ENCODE measurements at places on chromosomes 5 and 9.

DNA sequence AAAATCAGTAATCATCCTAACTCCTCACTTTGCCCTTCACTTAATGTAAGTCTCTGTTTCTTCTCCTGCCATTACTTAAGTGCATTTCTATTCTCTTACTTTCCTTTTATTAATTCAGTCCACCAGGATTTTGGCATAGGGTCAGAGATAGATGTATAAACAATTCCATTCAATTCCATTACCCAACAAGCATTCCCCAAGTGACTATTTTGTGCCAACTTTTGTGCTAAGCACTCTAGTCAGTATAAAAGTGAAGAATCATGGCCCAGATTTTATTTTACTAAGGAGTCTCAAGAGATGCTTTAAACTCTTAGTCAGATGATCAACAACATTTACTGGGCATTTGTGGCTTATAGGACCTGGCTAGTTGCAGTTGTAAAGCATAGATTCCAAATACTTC lies 159.3 kb downstream of the DMAC1 start:
- DNase-seq, result no peak

DNA sequence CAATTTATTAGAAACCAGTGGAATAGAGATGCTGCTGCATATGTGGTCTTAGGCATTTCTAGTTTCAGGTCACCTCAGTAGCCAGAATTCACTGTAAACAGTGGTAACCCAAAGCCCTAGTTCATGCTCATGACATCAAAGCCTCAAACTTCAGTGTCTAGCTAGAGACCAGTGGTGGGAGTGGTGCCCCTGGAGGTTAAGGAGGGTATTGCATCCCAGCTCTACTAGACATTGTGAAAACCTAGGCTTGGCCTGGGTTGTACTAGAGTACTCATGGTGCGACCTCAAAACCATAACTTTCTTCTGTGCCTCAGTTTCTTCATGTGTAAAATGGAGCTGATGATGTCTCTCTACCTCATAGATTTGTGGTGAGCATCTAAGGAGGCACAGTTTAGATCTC lies 18.8 kb downstream of the COL5A1 start:
- DNase-seq, result no peak

DNA sequence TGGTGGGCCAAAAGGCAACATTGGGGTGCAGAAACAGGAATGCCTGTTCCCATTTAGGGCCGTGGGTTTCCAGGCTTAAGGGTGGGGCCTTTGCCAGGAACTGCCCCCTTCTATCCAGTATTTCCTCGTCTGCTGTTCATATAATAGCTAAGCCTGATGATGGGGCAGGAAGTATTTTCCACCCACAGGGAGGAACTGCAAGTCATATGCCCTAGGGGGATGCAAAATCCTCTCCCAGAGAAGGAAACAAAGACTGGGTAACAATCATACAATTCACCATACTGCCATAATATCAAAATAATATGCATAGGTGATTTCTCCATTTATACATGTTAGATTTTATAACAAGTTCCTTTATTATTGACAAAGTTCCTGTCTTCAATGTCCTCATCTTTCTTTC lies 20.5 kb upstream of the RPS23 start:
- DNase-seq, result no peak

GRCh38 chr9:2638871-2639673 lies 17.5 kb downstream of the VLDLR start:
- no peak for DNase-seq

- DNase-seq, result no peak
Measured at GRCh38 chr9:99210572-99210971, 11.2 kb downstream of the ALG2 start.

- DNase-seq, result no peak
Measured at GRCh38 chr5:90399251-90399650, 10.3 kb downstream of the CETN3 start.

DNA sequence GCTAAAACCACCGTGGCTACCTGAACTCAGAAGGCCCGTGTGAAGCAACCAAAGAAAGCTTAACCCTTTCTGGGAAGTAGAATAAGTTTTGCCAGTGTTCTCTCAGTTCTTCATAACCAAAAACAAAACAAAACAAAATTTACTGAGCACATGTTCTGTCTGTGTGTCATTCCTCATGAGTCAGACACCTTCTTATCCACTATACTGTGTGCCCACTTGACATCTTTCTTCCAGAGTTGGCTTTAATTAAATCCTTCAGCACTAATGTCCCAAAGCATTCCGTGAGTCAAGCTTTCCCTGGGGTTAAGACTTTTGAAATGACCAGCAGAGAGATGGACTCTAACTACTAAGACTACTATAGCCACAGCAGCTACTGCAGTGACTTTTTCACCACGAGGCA lies 61.3 kb downstream of the GLIS3 start:
- DNase-seq, result no peak

GRCh38 chr9:88044200-88044599 lies 69.9 kb upstream of the CDK20 start:
- no peak for DNase-seq

- no peak for DNase-seq
Measured at GRCh38 chr5:93348231-93348630, 232.8 kb downstream of the NR2F1-AS1 start.

DNA sequence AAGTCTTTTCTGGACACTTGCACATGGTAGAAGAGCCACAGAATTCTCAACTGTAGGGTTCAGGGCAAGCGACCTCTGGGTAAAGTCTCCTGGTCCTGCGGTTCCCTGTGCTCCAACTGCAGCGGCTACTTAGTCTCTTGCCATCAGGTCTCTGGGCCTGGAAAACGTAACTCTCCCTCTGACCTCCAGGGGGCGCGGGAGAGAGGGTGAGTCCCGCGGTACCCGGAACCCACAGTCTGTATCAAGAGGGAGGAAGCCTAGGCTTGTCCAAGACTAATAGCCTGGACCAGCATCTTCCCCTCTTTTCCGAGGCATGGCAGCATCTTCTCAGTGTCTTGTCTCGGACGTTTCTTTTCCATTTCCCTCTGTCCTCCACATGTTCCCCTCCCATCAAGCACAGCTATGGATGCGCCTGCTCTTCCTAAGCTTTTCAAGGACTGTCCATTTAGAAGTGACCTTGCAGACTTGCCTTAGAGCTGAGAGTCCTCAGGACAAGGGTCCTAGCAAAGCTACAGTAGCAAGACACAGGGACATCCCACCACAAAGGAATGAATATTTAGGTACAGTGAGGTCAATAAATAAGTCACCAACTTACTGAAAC lies 59.3 kb downstream of the FSTL4 start:
- DNase-seq, result peak; percentile 22

DNA sequence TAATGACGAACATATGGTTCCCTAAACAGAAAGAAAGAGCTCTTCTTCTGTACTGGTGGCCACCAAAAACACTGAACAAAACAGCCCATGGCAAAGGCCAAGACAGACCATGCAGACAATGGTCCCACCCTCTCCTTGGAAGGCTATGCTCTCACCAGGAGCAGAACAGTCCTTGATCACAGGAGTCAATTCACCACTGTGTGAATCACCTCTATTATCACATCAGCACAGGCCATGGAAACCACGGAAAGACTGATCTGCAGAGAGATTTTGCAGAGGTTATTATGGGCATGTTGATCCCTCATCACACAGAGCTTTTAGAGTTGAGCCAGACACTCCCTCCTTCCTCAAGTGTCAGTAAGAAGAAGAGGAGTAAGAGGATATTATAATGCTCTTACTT lies 134.0 kb upstream of the RASEF start:
- DNase-seq, result no peak

DNA sequence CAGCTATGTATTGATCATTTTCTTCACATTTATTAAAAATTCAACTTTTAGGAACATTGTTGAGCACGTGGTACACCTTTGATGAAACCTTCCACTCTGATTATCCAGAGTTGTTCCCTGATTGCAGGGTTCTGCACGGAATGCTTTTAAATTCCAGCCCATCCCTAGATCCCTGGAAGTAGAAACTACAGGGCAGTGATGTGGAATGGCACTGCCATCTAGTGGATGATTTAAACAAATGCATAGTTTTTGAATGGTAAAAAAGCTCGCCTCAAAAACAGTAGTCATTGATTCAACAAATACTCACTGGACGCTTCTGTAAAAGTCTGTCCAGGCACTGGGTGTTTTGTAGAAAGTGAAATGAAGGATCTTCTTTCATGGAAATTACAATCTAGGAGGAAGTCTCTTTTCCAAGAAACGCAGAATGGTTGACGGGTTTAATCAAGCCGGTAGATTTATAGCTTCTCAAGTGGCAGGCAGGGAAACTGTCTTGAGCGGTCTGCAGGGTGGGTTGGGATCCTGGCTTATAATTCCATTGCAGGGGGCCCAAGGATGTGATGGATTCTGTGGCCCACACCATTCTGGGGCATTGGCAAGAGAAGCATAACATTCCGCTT lies 118.4 kb downstream of the ARHGAP26 start:
- DNase-seq, result no peak

DNA sequence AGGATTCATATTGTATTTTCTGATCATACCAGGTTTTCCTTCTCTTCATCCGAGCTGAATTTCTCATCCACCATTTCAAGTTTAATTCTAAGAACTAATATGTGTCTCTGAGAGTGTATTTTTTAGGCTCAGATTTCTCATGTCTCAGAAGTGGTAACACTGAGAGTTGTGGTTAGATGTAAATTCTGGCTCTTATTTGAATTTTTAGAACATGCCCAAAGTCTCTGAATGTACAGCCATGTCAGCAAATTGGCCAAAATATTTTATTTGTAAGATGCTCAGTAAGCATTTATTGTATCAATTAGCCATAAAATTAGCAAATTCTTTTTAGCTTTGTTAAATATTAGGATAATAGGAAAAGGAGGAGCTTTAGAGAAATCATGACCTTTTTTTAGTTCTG lies 16.6 kb downstream of the SV2C start:
- no peak for DNase-seq

- DNase-seq, result no peak
Measured at GRCh38 chr5:127959152-127959764, 124.3 kb upstream of the SLC12A2 start.

GRCh38 chr5:8577792-8578191 lies 708.8 kb downstream of the MTRR start:
- no peak for DNase-seq

DNA sequence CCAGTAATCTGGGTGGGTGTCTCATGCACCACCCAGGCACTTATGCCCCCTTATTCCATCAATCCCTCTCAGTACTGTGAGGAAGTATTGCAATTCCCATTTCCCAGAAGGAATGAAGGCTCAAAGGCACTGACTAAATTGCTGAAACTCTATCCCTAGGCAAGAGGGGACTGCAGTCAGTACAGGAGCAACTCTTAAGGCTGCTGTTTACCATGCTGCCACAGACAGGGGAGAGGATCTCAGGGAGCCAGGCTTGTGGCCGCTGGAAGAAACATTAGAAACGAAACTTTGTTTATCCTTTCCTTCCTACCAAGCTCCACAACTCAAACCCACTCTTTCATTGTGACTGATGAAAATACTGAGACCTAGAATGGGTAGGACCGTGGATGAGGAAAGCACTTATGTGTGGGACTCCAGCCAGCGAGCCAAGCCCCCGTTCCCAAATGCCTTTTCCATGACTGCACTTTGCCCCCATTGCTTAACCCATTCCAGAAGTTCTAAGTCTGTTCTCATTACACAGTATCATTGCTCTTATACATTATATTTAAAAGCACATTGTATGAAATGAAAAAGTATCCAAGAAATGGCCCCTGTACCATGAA lies 54.3 kb downstream of the TLE1 start:
- DNase-seq, result no peak

GRCh38 chr9:120284821-120285220 lies 295.1 kb downstream of the CDK5RAP2 start:
- no peak for DNase-seq

- no peak for DNase-seq
Measured at GRCh38 chr5:11054014-11054413, 293.0 kb upstream of the DAP start.

DNA sequence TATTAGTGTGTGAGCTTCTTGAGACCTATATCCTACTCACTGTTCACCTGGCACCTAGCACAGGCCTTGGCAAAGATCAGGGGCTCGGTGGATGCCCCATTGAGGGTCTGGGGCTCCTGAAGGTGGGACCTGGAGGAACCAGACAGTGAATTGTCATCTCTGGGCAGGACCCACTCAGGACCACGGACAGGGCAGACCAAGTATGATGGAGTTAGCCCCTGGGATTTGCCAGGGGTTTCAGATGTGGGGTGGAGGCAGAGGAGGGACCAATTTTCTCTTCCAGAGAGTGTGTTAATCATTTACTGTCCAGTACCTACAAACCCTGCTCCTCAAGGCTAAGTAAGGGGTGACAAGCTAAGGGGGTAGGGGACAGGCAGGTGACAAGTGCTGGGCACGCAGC lies 29.3 kb upstream of the TBC1D2 start:
- DNase-seq, result no peak

DNA sequence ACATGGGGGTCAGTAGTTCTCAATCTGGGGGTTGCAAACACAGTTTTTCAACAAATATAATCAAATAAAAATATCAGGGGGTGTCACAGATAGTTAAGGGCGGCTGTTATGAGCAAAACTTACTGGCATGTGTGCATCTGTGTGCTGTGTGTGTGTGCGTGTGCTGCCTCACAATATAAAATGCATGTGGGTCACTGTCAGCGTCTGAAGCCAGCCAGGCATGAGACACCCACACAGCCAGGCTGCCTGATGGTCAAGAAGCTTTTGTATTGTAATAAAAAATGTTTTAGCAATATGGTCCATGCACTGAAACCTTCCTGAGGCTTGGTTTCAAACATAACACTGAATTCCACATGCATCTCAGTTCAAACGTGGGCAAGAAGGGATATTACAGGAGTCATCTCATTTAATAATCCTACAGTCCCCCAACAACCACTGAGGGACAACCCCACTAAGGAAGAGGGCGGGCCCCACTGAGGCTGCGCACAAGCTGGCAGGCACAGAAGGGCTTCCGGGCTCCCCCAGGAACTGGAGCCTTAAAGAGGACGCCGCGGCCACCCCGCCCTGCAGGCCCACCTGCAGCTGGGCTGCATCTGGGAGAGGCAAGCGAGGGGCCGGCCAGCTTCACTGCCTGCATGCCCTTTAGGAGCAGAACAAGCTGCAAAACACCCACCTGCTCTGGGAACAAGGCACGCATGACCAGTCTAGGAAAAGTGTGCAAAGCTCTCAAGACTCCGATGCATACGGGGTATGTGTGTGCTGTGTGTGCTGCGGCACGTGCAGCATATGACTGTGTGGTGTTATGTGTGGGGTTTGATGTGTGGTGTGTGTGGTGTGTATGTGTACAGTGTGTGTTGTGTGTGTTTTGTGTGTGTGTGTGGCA lies 14.1 kb downstream of the SEMA4D start:
- DNase-seq, result no peak

GRCh38 chr5:140383300-140383699 lies 18.3 kb upstream of the ANKHD1 start:
- no peak for DNase-seq

- no peak for DNase-seq
Measured at GRCh38 chr5:91329283-91329682, 53.8 kb downstream of the ARRDC3 start.

DNA sequence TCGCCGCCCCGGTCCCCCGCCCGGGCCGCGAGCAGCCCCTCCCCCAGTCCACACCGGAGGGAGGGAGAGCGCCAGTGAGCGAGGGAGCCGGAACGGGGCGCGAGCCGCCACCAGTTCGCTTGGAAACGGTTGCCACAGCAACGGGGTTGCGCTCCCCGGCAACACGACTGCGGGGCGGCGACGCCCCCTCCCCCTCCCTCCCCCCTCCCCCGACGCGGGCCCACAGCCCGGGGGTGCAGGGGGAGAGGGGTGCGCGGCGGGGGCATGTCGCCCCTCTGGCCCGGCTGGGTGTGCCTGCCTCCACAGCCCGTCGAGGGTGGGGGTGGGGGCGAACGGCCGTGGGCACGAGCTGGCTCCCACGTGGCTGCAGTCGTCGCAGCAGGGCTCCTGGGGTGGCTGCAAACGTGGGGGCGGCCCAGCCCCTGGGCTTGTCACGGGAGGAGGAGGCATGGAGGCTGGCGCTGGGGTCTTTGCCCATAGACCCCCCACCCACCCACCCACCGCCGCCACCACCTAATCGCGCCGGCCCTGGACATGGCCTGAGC lies 524 bp downstream of the PRR7 start:
- no peak for DNase-seq

All from stimulated activated CD8-positive, alpha-beta memory T cell treated with anti-CD3 and anti-CD28 coated beads, Interleukin-15, amount 100 ng/mL, for 24 hours (primary cell).